ENCODE measurements at places on chromosomes 7 and 10. TPM values are rescaled to one million over a fixed set of nuclear protein-coding genes. Genes with fewer than 3 reads are reported as not detected.

DNA sequence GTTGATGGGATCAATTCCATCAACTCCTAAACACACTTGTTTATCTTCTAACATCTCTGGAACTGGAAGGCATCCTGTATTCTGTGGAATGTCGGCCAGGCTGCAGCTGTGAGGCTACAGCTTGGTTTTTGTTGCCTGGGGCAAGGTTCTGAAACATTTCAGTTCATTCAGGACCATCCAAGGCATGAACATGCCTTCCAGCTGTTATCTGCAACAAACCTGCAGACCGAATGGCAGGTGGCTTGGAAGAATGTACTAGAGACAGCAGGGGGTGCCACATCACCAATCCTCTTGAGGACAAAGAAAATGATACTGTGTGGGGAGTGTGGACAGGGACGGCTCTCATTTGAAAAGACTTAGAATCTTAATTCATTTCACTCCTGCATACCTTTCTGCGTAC is 12.4 kb downstream of the PAPOLB start:
- DNase-seq: no peak

DNA sequence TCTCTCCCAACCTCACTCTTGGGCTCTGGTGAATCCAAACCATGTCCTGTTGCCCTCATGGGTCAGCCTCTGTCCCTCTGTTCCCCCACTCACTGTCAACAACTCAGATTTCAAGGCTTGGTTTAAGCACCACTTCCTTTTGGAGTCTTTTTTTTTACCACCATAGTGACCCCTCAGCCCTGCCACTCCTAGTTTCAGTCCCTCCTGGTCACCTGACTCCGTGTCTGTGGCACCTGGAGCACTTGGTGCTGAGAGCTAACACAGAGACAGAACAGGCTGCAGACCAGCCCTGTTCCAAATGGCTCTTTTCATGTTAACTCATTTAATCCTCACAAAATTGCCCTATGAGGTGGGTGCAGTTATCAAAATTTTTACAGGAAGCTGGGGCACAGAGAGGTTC is 53.6 kb upstream of the SMNDC1 start:
- DNase-seq: no peak

DNA sequence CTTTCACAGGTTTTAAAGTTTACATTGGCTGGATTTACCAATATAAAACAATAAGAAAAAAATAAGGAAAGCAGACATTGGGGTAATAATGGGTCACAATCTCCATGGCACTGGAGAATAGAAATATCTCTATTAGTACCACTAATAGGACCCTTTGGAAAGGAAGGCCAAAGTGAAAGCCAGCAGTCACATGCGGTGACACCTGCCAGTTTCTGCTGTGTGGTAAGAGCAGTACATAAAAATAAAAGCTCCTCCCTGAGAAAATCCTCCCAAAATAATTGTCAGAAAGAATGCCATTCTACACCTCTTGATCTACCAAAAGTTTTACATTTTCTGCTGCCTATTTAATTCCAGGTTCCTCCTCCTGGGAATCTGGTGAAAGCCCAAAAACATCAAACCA is 30.4 kb upstream of the SLC13A1 start:
- no peak for DNase-seq

GRCh38 chr7:128961030-128961659 is 23.4 kb downstream of the IRF5 start:
- DNase-seq: no peak

DNA sequence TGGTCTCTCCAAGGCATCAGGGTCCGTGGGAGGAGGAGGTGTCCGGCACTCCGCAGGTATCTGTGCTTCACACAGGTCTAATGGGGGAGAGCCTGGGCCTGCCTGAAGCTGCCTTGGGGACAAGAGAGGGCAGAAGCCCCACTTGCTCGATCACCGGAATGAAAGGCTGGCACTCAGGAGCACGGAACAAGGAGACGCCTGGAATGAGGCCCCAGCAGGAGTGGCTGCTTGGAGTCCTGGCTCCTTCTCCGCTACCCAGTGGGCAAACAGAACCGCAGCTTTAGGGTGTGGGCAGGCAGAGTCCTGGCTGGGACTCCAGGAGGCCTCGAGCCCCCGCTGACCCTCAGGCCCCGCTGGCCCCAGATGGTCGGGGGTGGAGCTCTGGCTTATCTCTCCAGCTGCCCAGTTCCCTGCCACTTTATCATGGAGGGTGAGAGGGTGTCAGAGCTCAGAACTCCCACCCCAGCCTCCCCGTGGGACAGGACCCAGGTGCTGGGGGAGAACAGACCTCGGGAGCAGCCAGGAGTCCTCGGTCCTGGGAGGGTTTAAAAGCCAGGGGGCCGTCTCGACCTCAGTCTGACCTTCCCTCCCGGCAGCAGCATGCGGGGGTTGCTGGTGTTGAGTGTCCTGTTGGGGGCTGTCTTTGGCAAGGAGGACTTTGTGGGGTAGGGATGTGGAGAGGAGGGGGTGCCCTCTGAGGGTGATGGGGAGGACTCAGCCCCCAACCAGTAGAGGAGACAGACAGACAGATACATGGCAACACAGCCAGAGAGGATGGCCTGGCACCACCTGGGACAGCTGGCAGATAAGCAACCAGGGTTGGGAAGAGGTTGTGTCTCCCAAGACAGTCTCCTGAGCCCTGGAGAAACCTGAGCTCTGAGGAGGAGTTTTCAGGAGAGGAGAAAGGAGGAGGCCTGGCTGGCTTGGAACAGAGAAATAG is at the start of gene CPA1:
CPA1 (plus strand) TSS at position 574 of the 940 bp plus-strand sequence; CDS start at position 601, 27 bp downstream.
- no peak for DNase-seq

GRCh38 chr10:62795100-62795499 is 9.4 kb upstream of the ADO start:
- no peak for DNase-seq

- DNase-seq: no peak
These were observed 69.4 kb upstream of the FZD1 start for GRCh38 chr7:91194841-91195240.

DNA sequence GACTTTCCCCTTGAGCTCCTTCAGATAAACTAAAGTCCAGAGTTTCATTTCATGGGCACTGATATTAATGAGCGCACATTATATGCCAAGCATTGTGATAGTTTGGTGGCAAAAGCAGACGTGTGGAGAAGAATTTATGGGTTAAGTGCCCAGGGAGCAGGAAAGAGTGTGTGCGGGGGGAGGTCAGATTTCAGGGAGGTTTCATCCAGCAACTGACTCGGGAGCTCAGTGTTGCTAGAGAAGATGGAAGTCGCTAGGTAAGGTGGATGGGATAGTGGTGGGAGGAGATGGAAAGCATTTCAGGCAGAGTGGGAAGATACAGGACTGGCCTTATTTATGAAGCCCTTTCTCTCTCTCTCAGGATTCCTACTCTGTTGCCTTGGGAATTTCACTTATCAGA is 223.0 kb downstream of the SNX10 start:
- DNase-seq: no peak

- peak; percentile 29 for DNase-seq
These were observed 10.8 kb downstream of the NKX6-2 start for GRCh38 chr10:132774902-132775863.

DNA sequence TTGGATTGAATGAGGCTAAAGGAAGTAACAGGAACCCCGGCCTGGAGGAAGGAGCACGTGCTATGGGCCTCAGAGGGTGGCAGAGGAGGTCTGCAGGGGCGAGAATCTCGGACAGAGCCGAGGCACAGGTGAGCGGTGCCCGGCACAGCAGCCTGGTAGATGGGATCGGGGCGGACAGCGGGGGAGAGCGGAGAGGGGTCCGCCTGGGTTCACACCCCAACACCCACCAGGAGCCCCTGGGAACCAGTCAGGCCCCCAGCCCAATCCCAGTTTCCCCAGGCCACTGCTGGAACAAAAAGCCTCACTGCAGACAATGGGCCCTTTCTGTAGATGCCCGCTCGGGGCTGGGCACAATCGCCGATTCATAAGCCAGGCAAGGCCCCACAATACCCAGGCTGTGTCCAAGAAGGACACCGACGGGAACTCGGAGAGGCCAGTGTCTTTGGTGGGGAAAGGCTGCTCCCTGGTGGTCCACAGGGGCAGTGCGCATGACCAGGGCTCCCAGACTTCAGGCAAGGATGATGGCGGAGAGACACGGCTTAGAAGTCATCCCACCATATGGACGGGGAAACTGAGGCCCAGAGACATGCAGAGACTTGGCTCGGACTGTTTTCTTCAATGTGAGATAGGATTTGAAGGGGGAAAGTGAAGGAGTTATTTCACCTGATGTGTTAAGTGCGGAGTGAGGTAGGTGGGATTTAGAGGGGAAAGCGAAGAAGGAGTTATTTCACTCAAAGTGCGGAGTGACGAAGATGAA is 106.9 kb upstream of the GPR26 start:
- peak; percentile 63 for DNase-seq

GRCh38 chr7:134431815-134432214 is 27.1 kb downstream of the AKR1B1 start:
- DNase-seq: no peak

- no peak for DNase-seq
These were observed 127.2 kb downstream of the LRRC4 start for GRCh38 chr7:127903892-127904669.

DNA sequence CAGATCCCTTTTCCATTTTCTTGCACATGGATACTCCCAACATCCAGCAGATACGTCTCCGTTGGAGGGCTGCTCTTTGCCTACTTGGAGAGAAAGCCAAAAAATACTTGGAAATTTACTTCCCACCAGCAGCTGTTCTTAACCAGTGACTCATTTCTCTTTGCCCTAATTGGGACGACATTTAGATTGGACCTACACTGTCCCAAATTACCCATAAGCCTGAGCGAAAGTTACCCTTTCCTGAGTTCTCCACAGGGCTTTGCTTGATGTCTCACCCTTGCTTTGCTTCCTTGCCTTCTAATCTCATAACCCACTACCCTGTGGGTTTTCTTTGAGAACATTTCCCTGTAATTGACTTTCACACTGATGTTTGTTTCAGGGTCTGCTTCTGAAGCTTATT is 48.1 kb downstream of the SAMD8 start:
- no peak for DNase-seq

DNA sequence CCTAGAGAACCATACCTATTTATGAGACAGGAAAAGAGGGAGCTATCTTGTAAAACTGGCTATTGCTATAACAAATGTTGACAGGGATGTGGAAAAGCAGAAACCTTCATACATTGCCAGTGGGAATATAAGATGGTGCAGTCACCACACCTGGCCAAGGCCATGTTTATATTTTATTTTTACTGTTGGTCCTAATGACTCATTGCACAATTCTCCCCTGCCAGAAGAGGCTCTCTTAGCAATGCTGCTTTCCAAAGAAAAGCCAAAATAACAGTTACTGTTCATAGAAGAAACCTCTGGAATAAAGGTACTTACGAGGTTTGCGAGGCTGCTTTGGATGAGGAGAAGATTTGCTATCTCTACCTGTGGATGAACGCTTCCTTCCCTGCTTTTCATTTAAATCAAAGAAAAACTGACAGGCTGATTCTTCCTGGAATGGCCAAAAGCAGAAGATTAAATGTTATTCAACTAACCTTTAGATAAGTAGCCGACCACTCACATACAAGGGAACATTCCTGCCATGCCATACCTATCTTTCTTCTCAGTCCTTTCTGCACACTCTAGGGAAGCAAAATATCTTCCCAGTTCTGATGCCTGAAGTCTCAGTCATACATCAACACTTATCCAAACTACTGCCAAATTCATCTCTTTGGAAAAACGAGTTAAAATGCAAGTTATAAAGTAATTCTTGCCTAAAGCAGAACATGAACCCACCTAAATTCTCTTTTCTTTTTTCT is 16.3 kb upstream of the CHUK start:
- DNase-seq: no peak

DNA sequence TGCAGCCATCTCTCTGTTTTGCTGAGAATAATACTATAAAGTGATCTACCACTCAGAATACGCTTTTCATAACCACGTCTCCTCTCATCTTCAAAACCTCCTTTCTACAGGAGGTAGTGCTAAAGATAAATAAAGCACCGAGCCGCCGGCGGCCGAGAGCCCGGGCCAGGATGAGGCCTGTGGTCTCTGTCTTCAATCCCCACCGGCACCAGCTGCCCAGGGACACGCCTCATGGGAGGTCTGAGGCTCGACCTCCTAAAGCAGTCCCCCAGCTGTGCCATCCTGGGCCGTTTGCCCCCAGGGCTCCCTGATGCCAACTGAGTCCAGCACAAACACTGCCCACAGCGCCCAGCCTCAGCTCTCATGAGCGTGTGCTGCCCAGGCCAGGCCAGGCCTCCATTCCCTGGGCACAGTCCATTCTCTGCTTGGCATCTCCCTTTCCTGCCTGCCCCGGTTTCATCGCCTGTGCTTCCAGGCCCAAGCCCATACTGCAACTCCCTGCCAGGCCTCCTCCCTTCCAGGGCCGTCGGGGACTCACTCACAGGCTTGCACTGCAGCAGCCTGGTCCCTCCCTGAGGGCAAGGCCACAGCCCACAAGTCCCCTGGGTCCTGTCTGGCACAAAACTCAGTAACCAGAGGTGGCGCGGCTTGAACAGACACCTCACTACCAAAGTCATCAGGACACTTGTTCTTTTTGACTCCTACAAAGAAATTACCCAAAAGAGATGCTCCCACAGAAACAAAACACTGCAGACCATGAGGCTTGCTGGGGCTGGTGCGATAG is 2.5 kb downstream of the INTS1 start:
- no peak for DNase-seq

DNA sequence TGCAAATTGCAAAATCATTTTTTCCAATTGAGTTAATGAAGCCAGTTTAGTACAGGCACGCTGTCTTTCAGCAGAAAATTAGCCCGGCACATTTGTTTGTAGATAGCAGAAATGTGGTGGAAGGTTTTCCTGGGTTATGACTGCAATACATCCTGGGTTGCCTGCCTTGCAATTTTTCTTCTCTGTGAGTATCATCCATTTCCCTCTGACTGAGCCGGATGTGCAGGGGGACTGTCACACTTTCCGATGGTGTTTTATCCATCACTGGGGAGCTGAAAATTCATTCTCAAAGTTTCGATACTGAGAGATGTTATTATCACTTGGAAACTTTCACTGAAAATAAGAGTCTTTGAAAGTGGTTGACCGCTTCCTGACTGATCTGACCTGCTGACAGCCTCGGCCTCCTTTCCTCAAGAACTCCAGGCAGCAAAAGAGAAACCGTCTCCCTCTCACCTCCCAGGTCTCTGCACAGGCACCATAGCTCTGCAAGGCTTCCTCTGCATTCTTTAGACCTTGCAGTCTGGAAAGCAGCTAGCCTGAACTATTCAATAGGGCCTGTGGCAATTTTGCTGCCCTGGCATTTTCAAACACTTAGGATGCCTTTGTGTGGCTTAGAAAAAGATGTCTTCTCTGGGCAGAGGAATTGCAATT is 320.8 kb upstream of the NRP1 start:
- DNase-seq: no peak

- DNase-seq: no peak
These were observed 6.2 kb upstream of the PSTK start for GRCh38 chr10:122974023-122974422.

DNA sequence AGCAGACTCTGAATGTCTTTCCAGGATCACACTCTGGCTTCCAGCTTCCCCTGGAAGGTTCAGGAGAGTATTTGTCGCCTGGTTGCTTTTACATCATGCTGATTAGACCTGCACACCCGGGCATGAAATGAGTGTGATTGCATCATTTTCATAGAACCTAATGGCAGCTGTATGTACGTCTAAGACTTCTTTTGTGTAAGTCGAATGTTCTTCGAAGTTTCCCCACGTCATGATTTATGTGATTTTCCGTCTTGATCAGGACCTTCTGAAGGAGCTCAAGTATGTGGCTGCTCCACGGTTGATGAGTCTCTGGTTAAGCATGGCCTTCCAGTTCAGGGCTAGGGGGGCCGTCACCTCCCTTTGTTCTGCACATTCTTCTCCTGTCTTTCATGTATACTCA is 4.5 kb downstream of the EIF4H start:
- no peak for DNase-seq

Gene CLDN4
- 0.20 TPM for total RNA-seq

Gene SAMD9L
- total RNA-seq: 16.6 TPM

Gene HYAL4
- total RNA-seq: not detected
